ENCODE measurements at places on chromosomes 2 and 18.
A peak's percentile ranks its signal among the peaks of the same experiment; 100 is the strongest.

- no peak for DNase-seq
- H3K27me3 ChIP-seq: no peaks in the 10 kb centered on the region
- peak overlapping the region; percentile 60 for H3K4me3 ChIP-seq
- H3K27ac ChIP-seq: peak overlapping the region; percentile 53
- peaks cover 49% of the 10 kb centered on the region for H3K4me1 ChIP-seq
Measured at GRCh38 chr18:58263055-58263957, 219.3 kb downstream of the NEDD4L start.

- DNase-seq: no peak
- H3K36me3 ChIP-seq: no peaks in the 10 kb centered on the region
- H3K4me1 ChIP-seq: peaks cover 5% of the 10 kb centered on the region
- no peaks in the 10 kb centered on the region for H3K27me3 ChIP-seq
- no peak overlapping the region for H3K27ac ChIP-seq
Measured at GRCh38 chr2:187405921-187406320, 42.1 kb downstream of the CALCRL start.

DNA sequence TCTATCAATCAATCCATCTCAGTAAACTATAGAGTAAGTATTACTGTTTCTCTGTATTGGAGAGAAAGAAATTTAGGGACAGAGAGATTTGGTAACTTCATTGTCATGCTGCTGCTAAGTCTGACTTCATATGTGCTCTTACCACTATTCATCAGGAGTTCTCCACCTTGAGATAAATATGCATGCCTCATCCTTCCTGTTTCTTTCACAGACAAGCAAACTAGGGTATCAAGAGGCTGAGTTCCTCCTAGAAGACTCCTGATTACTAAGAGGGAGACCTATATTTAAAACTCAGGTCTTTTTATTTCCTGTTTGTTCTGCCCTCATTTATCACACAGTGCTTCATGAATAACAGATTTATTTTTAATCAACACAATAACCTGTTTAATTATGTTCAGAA lies 34.1 kb downstream of the RIT2 start:
- no peaks in the 10 kb centered on the region for H3K4me1 ChIP-seq
- H3K4me3 ChIP-seq: no peak overlapping the region
- DNase-seq: no peak
- H3K27ac ChIP-seq: no peak overlapping the region
- H3K27me3 ChIP-seq: peaks cover 1% of the 10 kb centered on the region
- no peaks in the 10 kb centered on the region for H3K36me3 ChIP-seq

GRCh38 chr18:3323900-3324299 lies 62.0 kb downstream of the MYL12B start:
- no peak overlapping the region for H3K27ac ChIP-seq
- H3K4me1 ChIP-seq: peaks cover 20% of the 10 kb centered on the region
- H3K4me3 ChIP-seq: no peak overlapping the region

Data from HFFc6 (cell line).